ENCODE measurements at places on chromosomes 11 and 22.
A peak's percentile ranks its signal among the peaks of the same experiment; 100 is the strongest.

- DNase-seq = no peak
Observed at GRCh38 chr22:38694940-38695339, 5.8 kb downstream of the JOSD1 start.

DNA sequence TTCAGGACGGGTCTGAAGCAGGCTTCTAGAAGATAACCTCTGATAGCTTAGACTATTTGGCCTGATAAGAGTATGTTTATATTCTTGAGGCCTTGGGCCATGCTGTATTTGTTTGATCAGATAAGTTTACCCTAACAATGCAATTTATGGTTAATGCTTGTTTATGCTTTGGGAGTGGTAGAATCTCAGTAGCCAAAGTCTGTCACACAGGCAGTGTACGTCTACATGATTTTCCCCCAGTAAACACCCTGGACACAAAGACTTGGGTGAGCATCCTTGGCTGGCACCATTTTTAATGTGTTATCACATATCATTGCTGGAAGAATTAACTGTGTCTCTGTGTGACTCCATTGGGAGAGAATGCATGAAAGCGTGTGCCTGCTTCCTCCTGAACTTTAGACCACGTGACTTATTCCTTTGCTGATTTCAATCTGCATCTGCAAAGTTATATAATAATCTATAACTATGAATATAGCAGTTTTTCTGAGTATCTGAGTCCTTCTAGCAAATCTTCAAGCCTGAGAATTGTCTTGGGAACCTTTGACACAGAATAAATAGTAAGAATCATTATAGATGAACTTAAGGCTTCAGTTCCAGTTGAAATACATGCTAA lies 172.4 kb downstream of the CASP12 start:
- DNase-seq = no peak

GRCh38 chr22:17719911-17720310 lies 54.4 kb downstream of the BID start:
- DNase-seq = no peak

DNA sequence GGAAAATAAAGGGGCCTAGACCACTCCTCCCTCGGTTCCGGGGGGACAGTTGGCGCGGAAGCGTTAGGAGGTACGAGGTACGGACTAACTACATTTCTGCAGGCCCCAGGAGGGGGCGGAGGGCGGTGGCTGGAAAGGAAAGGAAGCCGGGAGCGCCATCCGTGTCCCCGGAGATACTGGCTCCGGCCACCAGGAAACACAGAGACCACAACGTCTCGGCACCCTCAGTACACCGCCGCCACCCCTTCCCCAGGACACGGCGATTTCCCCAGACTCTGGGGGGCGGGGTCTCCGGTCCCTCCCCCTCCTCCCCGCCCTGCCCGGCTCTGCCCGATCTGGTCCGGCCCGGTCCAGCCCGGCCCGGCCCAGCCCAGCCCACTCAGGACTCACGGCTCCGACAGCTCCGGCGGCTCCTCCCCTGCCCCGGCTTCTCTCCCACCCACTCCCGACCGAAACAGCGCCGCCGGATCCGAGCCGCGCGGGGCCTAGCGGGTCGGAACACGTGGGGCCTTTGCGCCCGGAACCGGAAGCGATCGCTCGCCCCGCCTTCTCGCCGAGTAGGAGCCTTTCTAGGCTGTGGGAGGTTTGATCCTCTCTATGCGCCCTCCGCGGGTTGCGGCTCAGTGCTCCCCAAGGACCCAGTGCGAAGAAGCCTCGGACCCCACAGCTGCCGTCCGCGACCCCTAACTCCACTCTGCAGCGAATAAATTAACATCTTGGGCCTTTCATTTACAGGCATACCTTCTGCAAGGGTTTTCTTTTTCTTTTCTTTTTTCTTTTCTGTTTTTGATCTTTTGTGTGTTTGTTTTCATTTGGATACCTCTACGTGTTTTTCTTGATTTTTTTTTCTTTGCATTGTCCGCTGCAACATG lies at the start of gene ZNF202:
TSS of gene ZNF202 (minus strand) at position 502 of the 872 bp plus-strand sequence. CDS start 10,772 bp downstream, outside the sequence.
- peak; percentile 89 for DNase-seq

GRCh38 chr11:62054484-62055121 lies 69.2 kb upstream of the INCENP start:
- DNase-seq = peak; percentile 48

Measured in RKO (cell line).